Kidney (tissue), 22 donors: ENCODE measurements at places on chromosomes 2 and 18.

GRCh38 chr18:42480441-42480840, 525.4 kb downstream of the PIK3C3 start:
- DNase-seq: peak; percentile 94

DNA sequence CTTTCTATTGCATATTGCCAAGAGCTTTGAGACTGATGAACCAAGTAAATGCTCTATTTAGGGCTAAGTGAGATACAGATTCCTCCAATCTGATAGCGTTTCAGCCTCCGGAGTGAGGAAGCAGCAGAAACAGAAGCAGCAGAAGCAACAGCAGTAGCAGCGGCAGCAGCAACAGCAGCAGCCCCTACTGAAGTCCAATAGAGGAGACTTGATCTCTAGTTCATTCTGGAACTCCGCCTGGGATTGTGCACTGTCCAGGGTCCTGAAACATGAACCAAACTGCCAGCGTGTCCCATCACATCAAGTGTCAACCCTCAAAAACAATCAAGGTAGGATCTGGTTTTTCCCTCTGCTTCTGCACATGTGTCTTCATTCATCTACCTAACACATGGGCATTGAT, at the start of gene DPP10:
Gene DPP10 (plus strand): TSS at position 132 of the 400 bp plus-strand sequence.
- peak; percentile 76 for DNase-seq

DNA sequence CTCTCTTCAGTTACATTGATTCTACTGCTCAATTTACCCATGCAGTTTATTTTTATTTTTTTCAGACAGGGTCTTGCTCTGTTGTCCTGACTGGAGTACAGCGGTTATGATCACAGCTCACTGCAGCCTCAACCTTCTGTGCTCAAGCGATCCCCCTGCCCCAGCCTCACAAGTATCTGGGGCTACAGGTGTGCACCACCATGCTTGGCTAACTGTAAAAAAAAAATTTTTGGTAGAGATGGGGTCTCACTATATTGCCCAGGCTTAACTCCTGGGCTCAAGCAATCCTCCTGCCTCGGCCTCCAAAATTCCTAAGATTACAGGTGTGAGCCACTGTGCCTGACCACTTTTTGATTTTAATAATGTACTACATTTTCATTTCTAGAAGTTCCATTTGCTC, 93.8 kb upstream of the RNU4ATAC start:
- DNase-seq: no peak

- no peak for DNase-seq
Observed at GRCh38 chr2:177537213-177537612, 144.6 kb downstream of the AGPS start.

- DNase-seq: no peak
Observed at GRCh38 chr2:56015711-56016115, 92.1 kb upstream of the EFEMP1 start.

GRCh38 chr2:72770879-72771461, 54.9 kb downstream of the EXOC6B start:
- no peak for DNase-seq

DNA sequence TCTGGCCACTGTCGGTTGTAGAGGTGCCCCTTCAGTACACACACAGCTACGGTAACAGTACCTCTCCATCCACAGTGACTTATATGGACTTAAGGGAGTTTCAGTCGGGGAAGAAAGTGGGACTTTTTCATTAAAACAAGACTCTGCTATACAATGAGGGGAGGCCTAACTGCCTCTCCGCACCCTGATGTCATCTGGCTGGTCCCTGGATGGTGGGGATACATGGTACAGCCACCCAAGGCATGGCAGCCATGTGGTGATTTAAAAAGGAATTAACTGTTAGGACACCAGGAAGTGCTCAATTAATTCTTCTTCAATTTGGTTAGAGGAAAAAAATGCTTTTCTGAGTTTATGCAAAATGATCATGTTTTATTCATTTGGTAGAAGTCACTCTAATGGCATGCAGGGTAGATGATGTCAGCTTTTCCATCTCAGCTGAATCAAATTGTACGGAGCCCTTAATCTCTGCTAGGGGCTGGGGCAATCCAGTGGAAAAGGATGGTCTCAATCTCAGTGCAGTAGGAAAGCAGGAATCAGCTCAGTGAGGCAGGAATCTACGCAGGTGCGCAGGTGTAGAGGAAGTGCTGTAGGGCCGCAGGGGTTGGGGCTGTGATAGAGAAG, 243.9 kb downstream of the PRKCE start:
- no peak for DNase-seq

DNA sequence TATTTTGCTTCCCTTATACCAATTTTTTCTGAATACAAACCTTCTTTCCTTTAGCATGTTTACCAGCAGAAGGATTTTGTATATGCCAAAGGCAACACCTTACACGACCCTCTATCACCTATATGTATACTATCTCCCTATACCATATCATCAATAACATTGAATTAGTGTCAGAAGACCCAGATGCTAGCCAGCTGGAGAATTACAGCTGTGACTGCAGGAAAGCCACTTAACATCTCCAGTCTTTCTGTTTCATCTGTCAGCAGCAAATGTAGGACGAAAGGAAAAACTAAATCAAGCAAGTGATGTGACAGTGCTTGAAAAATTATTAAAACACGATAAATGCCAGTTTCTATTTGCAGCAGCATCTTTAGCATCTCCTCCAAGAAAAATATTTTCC, 193.7 kb downstream of the STK39 start:
- no peak for DNase-seq

DNA sequence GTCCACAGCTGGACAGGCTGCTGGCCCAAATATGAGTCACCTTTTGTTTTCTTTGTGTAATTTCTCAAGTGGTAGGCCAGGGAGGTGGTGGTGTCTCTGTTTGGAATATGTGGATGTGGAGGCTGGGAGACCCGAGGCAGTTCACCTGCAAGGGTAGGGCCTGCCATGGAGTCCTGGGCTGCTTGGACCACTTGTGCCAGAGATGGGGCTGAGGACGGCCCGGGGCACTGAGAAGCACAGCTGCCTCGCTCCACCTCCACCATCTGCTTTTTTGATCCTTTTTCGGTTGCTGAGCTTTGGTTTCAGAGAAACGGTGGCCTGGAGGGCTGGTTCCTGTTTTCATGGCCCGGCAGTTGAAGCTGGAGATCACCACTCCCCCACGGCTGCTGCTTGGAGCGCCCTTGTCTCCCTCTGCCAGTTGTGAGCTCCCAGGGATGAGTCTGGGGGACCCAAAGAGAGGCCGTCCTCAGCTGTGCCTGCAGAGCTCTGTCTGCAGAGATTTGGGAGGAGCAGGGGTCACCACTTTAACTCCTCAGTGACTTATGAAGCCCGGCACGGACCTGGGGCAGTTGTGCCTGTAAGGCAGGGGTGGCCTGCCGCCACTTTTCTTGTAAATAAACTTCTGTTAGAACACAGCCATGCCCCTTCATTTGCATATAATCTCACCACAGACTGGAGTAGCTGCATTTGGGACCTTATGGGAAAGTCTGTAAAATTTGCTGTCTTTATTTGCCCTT, 67.6 kb upstream of the MCFD2 start:
- DNase-seq: no peak

GRCh38 chr2:201952187-201952586, 81.5 kb upstream of the FZD7 start:
- DNase-seq: peak; percentile 87

DNA sequence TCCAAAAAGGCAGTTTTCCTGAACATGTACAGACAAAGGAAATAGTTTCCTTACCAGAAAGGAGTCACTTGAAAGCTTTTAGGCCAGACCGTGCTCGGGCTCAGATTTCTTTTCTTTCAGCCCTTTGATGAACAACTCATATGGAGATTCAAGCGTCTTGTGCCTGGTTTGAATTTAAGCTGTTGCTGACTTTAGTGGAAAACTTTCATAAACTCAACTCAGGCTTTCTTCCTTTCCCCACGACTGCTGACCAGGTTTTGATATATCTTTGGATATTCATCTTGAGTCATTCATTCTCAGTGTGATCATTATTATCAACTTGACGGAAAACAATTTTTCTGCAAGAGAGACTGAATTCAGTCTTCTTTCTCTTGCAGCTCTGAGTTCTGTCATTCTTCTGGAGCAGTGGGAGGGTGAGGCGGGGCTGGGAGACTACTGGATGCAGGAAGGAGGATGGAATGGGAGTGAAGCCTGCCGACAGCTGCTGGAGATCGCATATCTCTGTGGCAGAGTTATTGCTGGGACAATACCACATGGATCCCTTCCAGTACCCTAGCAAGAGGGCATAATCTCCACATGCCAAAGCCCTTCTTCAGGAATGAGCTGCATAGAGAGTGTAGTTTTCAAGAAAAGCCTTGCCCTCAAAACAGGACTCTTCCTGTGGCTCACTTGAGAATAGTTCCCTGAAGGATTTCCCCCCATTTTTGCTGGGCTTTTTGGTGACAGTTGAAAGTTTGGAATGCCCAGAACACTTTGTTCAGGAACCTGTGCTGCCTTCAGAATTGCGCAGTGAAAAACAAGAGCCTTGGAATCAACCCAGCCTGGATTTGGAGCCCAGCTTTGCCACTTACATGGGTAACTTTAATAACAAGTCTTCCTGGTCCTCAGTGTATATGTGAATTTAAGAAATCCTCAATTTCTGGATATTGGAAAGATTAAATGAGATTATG, 364.4 kb downstream of the ZNF521 start:
- DNase-seq: peak; percentile 86

DNA sequence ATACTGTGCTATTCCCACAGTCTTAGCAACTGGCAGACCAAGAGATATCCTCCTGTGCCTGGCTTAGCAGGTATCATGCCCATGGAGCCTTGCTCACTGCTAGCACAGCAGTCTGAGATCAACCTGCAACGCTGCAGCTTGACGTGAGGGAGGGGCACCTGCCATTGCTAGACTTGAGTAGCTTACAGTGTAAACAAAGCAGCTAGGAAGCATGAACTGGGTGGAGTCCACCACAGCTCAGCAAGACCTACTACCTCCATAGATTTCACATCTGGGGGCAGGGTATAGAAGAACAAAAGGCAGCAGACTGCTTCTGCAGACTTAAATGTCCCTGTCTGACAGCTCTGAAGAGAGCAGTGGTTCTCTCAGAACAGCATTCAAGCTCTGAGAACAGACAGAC, 74.8 kb downstream of the AKAIN1 start:
- no peak for DNase-seq

GRCh38 chr2:107025869-107026380, 140.0 kb upstream of the ST6GAL2 start:
- peak; percentile 8 for DNase-seq

DNA sequence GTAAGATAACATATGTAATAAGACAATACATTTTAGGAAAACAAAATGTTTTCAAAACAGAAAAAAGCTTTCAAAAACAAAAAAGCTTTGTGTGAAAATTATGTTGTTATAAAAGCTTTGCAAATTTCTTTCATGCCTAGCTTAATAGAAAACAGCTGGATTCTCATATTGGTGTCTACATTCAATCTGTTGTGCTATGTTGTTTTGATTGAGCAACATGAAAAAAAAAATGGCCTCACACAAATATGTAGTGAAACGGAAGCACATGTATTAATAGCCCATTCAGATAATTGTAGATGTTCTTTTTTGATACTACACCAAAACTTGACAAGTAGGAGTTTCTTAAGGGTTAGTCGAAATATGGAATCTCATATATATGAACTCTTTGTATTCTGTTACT, 197.5 kb downstream of the ZEB2 start:
- no peak for DNase-seq

GRCh38 chr2:241126771-241127202, 22.5 kb downstream of the PASK start:
- no peak for DNase-seq

DNA sequence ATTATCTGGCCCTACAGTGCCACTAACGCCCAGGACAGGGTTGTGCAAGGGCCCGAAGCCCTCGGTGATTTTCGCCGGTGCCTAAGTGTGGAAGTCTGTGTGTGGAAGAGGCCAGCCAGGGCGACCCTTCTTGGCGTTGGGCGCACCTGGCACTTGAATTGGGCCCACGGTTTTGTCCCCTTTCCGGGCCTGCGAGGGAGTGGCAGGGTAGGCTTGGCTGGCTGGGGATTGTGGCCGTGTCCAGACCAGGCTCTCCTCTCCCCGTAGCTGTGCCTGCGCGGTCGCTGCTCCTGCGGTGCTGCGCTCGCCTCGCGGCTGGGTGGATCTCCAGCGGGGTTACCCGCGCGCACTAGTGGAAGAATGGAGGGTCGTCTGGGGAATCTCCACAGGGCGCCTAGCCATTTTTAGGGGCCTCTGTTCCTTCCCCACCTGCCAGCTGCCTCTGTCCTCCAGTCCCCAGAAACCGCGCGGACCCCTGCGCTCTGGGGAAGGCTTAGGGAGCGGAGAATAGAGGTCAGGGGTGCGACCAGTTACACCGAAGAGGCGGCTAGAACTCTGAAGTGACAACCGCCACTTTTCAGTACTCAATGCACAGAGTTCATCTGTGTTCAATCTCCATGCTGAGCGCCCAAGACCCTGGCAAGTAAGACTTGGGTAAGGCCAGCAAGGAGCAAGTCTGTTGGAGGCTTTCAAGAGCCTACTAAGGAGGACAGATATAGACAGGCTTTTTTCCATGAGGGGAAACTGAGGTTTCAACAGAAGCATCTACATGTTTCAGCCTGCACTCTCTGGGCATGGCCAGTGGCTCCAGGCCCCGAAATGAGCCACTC, 16.0 kb downstream of the EVX2 start:
- peak; percentile 42 for DNase-seq

GRCh38 chr2:112055730-112056625, 909 bp downstream of the TMEM87B start:
- peak; percentile 89 for DNase-seq

DNA sequence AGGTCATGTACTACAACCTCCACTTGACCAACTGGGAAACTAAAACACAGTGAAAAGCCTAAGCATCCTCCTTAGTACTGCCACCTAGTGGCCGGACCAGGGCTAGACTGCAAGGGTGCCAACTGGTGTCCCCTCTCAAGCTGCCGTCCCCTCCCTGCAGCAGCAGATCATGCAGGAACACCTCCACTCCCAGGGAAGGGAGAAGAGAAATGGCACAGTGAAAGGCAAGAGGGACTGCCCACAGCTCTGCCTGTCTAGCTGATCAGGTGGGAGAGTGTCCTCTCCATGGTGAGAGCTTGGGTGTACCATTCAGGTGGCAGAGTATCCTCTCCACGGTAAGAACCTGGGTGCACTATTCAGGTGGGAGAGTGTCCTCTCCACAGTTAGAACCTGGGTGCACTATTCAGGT, 78.1 kb downstream of the AAK1 start:
- peak; percentile 54 for DNase-seq

GRCh38 chr18:58820251-58820650, 44.4 kb upstream of the ZNF532 start:
- DNase-seq: no peak

GRCh38 chr2:207711750-207712530, 500 bp downstream of the CCNYL1 start:
- peak; percentile 66 for DNase-seq

- peak; percentile 70 for DNase-seq
Observed at GRCh38 chr2:127664065-127664894, 11.1 kb downstream of the LIMS2 start.

- no peak for DNase-seq
Observed at GRCh38 chr2:48668992-48669391, 51.3 kb downstream of the GTF2A1L start.

- DNase-seq: peak; percentile 96
Observed at GRCh38 chr2:238239863-238240756, at the start of gene HES6. Gene HES6, minus strand, starts transcription at chr2:238240038. Its CDS starts 133 bp downstream, at chr2:238239905.

DNA sequence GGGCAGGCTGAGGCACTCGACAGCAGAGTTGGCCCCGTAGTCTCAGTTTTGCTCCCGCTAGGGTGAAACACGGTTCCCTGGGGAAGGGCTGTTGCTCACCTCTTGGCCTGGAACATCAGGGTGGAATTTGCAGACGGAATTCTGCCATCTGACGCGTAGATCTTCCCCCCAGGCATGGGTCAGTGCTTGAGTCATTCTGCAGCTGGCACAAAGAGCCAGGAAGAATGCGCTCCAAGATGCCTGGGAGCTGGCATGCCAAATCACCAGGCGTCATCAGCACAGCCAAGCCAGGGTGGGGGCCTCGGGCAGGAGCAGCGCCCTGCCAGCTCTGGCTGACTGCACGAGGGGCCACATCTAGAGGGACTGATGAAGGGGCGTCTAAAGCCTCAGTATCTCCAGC, 42.7 kb downstream of the ODC1 start:
- no peak for DNase-seq
